ENCODE measurements at places on chromosomes 11 and 22.

DNA sequence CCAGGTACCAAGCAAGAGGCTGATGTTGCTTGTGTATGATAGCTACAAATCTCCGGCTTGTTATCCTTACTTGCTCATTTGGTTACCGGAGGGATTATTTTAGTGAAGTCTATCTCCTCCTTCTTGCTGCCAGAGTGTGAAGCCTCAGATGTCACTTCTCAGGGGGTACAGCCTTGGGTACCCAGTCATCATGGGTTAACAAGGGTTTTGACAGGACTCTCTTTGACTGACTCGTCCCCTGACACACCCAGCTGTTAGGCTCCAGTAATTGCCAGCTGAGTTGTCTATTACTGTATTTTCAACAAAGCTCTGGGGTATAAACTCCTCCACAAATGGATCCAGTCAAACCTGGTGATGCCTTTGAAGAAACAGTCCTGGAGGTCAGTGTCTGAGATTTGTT, 11.9 kb upstream of the PELI3 start:
- no peak for DNase-seq

DNA sequence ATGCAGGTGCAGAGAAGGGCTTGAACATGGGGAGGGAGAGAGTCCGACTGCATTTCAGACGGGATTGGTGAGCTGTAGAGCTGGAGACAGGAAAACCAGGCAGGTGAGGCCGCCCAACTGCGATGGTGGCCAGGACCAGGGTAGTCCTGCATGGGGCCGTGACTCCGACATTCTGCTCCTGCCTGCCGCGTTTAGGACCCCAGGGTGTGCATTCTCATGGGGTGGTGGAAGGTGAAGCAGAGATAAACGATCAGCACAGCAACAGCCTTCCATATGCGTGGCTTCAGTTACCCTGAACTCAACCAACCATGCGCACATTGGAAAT, 29.3 kb downstream of the SHANK2 start:
- DNase-seq = no peak

- DNase-seq = no peak
Measured at GRCh38 chr11:62149986-62150886, 26.4 kb downstream of the INCENP start.

- no peak for DNase-seq
Measured at GRCh38 chr22:45834241-45834640, 142.7 kb downstream of the WNT7B start.

Measured in LHCN-M2 (cell line).